Stimulated activated CD8-positive, alpha-beta memory T cell treated with anti-CD3 and anti-CD28 coated beads, Interleukin-15, amount 100 ng/mL, for 48 hours (primary cell): ENCODE measurements at places on chromosomes 16 and 17.

DNA sequence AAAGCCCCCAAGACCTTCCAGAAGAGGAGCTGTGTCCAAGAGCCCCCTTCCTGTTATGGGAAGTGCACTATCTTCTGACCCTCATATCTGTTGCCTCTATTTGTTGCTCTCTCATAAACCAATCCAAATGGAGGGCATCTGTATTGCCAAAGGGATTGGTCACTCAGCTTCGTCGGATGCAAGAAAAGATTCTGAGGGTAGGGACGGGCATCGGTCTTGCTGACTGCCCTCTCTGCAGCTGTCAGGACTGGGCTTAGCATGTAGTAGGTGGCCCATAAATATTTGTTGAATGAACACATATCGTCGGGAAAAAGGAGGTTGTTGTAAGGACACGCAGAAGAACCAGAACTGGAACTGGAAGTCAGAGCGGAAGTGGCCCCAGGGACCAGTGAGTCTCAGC is 44.1 kb downstream of the CCDC42 start:
- no peak for DNase-seq

DNA sequence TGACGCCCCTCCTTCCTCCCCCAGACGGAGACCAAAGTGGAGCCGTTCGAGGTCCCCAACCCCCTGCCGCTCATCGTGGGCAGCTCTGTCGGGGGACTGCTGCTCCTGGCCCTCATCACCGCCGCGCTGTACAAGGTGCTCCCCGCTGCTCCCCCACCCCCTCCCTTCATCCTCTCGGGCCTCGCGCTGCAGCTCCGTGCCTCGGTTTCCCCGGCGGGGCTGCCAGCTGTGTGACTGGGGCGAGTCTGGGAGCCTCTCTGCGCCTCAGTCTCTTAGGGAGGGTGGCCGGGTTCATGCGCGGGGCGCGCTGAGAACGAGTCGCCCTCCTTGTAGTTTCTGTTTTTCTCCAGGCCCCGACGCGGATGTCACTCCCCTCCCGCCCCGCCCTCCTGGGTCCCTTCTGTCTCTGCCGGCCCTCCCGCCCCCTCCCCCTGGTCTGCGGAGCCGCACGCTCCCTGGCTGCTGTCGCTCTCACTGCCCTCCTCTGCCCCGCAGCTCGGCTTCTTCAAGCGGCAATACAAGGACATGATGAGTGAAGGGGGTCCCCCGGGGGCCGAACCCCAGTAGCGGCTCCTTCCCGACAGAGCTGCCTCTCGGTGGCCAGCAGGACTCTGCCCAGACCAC is 23.7 kb upstream of the ITGAX start:
- no peak for DNase-seq

- no peak for DNase-seq
Observed at GRCh38 chr16:84665359-84665758, 17.0 kb downstream of the KLHL36 start.

DNA sequence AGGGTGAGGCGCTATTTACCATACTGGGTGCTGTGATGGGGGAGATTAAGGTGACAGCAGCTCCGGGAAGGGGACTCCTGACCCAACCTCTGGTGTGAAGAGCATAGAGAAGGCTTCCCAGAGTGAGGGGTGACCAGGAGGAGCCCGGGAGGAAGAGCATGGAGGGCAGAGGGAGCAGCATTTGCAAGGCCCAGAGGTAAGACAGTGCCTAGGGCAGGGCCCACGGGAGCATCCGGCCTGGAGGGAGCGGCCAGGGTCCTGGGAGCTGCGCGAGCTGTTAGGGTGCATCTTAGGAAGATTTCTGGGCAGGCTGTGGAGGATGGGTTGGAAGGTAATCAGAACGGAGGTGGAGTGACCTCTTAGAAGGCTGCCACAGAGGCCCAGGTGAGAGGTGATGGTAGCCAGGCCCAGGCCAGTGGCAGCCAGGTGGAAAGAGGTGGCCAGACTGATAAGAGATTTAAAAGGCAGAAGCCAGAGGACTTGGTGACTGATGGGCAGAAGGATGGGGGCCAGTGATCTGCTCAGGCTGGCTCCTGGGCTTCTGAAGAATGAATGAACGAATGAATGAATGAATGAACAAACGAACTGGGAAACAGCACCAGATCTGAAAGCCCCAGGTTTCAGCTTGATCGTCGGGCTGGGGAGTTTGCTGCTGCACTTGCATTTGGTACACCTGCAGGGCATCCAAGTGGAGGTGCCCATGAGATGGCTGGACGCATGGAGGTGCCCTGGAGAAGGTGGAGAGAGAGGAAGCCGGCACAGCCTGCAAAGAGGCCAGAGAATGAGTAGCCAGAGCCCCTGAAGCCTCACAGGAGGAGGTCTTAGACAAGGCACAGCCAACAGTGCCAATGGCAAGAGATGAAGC is 13.0 kb upstream of the TMEM92 start:
- DNase-seq, result no peak

DNA sequence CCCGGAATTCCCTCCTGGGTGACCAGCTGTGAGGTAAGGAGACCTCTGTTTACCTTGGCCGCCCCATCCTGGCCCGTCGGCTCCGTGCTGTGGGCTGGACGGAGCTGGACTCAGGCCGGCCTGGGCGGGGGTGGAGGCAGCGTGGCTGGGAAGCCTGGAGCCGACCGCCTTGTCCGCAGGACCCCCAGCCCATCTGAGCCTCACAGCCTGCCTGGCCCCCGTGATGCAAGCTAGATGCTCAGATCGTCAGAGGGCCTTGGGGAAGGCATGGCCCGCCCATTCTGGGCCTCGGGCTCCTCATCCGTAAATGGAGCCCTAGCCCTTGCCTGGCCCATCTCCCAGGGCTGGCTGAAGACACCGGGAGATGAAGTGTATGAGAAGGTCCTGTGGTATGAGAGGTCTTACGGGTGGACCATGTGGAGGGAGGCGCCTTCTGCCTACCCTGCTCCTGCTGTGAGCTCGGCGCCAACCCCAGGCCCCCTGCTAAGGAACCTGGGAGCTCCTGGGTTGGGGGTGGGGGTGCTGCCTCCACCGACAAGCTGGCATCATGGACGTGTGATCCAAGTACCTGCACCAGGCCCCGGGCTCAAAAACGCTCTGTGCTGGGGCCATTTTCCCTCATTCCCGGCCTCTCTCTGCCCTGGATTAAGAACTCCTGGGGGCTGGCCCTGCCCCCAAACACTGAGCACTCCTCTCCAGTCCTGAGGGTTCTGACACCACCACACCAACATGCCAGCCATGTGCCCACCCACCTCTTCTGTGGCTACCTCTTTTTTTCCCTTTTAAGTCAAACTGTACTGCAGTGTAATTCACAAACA is 5.4 kb upstream of the P2RX1 start:
- no peak for DNase-seq

DNA sequence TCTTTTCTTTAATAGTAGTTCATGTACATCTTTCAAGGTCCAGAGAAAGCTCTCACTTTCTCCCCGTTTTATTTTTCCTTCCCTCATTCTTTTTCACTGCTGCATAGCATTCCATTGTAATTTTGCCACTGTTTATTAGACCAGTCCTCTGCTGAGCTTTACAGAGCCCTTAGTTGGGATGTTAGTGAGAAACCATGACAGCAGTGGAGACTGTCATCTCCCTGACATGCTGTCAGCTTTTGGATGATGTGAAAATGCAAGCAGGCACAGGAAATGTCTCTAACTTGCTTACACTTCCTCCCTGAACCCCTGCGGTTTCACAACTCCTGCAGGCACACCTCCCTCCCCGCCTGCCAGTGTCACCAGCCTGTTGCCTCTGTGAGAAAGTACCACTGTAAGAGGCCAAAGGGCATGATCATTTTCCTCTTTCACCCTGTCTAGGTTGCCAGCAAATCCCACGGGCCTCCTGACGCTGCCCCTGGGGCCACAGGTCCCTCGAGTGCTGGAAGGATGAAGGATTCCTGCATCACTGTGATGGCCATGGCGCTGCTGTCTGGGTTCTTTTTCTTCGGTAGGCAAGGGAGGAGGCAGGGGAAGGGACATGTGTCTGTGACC is at the start of gene ITGAL:
Gene ITGAL (plus strand): TSS at position 415 of the 615 bp plus-strand sequence. CDS start 96 bp downstream, at position 511.
- peak; percentile 83 for DNase-seq

- DNase-seq, result no peak
Observed at GRCh38 chr17:4980644-4981216, 6.7 kb downstream of the CAMTA2 start.

GRCh38 chr16:86977076-86977676 is 340.0 kb downstream of the C16orf95 start:
- DNase-seq, result no peak

GRCh38 chr17:77863814-77864161 is 94.7 kb upstream of the TNRC6C start:
- DNase-seq, result no peak

GRCh38 chr16:21263640-21264570 is 14.2 kb downstream of the CRYM start:
- DNase-seq, result no peak

- DNase-seq, result peak; percentile 12
Observed at GRCh38 chr17:6753006-6753445, 2.8 kb upstream of the XAF1 start.

GRCh38 chr16:57852189-57852588 is 49.9 kb upstream of the KIFC3 start:
- DNase-seq, result no peak

- no peak for DNase-seq
Observed at GRCh38 chr16:83957296-83957855, 4.3 kb downstream of the OSGIN1 start.

DNA sequence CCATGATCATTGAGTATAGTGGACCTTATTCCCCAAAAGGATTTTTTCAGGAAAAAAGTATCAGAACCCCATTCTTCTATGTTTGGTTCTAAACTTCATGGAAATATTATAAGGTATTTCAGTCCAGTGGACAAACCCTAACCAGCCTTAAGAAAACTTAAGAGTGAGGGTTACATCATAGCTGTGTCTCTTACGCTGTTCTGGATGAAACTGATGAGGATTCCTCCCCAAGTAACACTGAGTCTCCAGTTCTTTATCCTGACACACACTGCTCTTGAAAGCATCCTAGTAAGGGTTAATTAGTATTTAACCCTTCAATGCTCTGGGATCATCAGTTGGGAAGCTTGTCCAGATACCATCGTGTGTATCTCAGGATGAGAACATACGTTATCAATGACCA is 5.0 kb downstream of the LYRM1 start:
- DNase-seq, result no peak

DNA sequence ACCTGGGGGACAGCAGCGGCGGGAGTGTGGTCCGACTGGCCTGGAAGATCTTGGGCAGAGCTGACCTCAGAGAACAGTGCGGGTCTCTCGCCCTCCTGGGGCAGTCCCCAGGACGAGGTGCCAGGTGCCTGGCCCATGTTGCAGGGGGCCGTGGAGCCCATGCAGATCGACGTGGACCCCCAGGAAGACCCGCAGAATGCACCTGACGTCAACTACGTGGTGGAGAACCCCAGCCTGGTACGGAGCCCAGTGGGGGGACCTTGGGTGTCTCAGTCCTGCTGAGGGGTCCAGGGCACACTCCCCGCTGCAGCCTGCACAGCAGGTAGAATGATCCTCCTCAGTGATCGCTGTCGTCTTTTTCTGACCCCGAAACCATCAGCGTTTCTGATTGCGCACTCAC is 1.4 kb downstream of the GPS1 start:
- no peak for DNase-seq

DNA sequence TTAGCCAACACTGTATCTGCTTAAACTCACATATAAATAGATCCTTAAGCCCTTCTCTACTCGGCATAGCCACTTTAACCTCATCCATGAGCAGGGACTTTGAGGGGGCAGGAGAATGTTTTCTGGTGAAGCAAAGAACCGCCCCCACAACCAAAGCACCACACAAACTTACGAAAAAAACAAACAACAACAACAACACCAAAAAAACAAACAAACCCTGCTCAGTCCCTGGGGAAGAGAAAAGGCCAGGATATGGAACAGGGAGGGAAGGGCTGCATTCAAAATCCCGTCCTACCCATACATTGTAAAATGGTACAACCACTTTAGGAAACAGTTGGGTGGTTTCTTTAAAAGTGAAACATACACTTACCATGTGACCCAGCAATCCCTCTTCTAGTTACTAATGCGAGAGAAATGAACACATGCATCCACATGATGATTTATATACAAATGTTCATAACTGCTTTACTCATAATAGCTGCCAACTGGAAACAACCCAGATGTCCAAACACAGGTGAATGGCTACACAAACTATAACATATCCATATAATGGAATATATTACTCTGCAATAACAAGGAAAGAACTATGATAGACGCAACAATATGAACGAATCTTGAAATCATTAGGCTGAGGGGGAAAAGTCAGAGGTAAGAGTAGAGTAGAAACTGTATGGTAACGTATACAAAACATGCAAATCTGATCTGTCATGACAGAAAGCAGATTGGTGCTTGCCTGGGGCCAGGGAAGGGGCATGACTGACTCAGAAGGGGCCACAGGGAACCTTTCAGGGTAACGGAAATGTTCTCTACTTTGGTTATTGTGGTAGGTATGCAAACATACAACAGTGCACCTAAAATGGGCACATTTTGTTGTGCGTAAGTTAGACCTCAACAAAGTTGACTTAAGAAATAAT is 37.7 kb upstream of the TOB1 start:
- peak; percentile 41 for DNase-seq

GRCh38 chr17:74080656-74081582 is 122.6 kb upstream of the RPL38 start:
- no peak for DNase-seq

GRCh38 chr16:69073181-69073702 is 32.2 kb upstream of the HAS3 start:
- no peak for DNase-seq

DNA sequence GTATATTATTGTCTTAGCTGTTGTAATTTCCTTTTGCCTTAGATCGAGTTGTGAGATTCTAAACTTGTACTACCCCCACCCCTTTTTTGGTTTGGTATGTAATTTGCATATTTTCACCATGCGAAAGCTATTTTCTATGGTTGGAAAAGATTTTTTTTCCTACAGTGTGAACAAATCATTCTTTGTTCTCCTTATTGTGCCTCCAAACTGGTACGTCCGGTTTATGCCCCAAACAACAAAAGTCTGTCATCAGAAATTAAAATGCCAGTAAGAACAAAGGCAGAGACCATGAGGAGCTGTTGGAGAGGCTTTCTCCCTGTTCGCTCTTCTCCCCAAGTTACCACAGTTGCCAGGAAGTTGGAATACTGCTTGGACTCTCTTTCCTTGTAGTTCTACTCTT is 66.1 kb downstream of the BCAS3 start:
- no peak for DNase-seq

DNA sequence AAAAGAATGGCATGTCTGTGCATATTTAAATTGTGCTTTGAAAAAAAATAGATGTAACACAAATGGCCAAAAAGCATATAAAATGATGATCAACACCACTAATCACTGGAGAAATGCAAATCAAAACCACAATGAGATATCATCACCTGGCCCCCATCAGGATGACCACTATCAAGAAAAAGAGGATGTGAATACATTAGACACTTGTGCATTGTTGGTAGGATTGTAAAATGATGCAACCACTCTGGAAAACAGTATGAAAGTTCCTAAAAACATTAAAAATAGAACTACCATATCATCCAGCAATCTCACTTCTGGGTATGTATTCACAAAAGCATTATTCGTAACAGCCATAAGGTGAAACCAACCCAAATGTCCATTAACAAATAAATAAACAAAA is 91.5 kb downstream of the SPAG9 start:
- DNase-seq, result no peak

DNA sequence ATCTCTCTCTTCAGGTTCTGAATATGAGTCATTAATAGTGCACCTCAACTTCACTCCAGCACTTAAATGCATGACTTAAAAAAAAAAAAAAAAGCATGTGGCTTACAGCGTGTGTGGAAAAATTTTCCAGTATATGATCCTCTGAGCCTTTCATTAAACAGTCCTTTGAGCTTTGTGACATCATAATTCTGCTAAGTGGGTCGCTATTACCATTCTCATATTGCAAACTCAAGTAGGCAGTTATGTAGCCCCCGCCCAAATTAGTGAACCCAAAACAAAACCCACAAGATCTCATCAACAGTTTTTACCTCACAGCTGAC is 672 bp downstream of the CMTR2 start:
- no peak for DNase-seq
